Stimulated activated CD8-positive, alpha-beta memory T cell treated with anti-CD3 and anti-CD28 coated beads, Interleukin-15, amount 100 ng/mL, for 4 hours (primary cell): ENCODE measurements at places on chromosomes 7 and 10.

- no peak for DNase-seq
Measured at GRCh38 chr10:4196183-4196582, 411.2 kb upstream of the KLF6 start.

- DNase-seq = no peak
Measured at GRCh38 chr10:91010952-91011351, 90.1 kb upstream of the ANKRD1 start.

GRCh38 chr7:156473476-156474240, 166.9 kb upstream of the RNF32 start:
- no peak for DNase-seq

GRCh38 chr7:32378988-32379387, 111.2 kb downstream of the LSM5 start:
- no peak for DNase-seq

DNA sequence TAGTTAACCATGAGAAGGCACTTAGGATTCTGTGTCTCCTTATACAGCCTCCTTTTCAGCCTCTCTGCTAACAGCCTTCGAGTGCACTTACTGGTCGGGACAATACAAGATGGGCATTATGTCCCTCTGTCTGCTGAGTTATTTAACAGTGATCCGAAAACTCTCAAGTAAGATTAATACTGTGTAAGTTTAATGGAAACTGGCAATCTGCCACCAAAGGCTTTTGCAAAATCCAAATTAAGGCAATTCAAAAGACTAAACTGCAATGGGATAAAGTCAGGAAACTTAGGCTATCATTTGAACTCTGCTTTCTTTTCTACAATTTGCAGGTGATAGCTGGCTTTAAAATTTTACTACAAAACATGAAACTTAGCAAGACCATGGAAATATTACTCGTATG, 477.8 kb downstream of the TFEC start:
- DNase-seq = no peak

DNA sequence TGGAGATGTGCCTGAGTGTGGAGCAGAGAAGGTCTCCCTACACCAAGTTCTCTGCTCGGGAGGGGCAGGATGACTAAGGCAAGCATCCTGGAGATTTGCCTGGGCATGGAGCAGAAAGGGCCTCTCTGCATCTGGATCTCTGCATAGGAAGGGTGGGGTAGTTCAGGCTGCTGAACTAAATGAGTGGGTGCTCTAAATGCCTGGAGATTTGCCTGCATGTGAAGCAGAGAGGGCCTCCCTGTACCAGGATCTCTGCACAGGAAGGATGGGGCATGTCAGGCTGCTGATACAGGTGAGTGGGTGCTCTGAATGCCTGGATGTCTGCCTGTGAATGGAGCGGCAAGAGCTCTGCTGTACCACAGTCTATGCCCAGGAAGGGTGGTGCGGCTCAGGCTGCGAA, 680.7 kb downstream of the SUGCT start:
- no peak for DNase-seq

- no peak for DNase-seq
Measured at GRCh38 chr7:90271753-90272152, 26.8 kb downstream of the CFAP69 start.

DNA sequence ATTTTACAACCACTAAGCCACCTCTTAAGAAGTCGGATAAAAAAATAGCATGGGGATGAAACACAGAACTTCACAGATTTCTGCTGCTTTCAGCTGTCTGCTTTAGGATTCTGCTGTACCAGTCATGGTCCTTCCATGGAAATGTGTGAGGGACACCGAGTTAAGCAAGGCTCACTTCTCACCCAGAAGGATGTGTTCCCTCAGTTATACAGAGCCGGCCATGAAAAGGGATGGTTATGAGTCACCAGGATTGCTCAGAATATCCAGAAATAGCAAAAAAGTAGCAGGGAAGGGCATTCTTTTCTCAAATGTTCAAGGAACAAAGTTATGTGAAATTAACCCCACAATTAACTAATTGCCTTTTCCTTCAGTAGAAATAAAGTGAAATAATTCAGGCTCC, 124.4 kb downstream of the AMPH start:
- no peak for DNase-seq

- no peak for DNase-seq
Measured at GRCh38 chr10:84076047-84076388, 63.3 kb upstream of the GHITM start.

DNA sequence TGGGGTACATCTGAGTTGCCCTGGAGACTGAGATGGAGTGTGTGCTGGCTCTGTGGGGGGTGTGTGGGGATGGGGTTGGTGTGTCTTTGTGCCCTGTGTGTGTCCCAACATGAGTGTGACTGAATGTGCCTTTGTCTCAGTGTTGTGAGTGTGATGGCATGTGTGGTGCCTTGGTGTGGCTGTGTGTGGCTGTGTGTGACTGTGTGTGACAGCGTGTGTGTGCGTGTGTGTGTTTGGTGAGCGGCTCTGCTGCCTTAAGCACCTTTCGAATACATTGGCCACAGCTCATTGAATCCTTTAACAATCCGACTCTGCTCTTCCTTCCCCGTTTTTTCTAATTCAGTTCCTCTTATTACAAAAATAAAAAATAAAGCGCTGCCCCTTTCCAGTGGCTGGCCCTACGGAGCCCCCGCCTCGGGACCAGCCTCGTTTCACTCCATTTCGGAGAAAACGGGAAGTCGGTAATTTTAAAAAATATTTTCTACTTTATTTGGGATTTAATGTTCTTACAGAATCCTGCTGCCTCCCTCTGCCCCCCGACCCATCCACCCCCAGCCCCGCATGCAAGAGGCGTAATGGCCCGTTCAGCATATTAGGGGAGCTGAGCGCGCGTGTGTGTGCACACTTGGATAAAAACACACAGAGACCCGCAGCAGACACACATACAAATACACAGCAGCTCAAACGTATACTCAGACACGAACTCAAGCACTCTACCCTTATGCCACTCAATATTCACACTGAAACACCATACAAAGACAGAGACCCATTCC, 35.5 kb downstream of the HIF1AN start:
- DNase-seq = no peak

- no peak for DNase-seq
Measured at GRCh38 chr7:149188637-149189259, 6.6 kb upstream of the ZNF282 start.

- no peak for DNase-seq
Measured at GRCh38 chr7:6619961-6620360, 4.6 kb downstream of the ZNF853 start.

DNA sequence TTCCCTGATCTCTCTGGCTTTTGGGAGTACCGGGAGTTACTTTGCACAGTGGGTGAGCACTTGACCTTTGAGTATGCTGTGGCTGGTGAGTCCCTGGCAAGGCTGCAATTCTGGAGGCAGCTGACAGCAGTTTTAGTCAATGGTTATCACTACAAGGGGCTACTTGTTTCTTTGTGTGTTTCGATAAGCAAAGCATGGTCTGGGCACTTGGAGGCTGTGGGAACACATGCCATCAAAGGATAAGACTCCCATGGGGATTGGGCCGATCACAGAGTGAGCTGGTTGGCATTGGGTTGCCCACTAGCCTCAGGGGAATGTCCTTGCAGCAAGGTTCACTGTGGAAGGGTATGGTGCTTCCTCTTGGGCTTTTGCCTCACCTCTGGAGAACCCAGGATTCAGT, 208.2 kb downstream of the SNX13 start:
- DNase-seq = no peak

GRCh38 chr10:9362721-9363120, 1308.2 kb downstream of the GATA3 start:
- no peak for DNase-seq

DNA sequence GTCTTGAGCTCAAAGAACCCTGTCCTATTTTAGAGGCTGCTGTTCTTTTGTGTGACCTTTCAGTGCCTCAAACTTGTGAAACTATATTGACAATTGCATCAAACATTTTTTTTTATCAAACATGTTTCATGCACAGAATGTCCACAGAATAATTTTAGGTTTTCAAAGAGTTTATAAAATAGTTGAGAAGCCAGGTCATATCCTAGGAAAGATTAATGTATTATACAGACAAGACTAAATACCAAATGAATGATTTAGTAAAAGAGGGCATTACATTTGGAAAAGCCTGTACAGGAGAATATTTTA, 67.0 kb downstream of the CDK6 start:
- no peak for DNase-seq

DNA sequence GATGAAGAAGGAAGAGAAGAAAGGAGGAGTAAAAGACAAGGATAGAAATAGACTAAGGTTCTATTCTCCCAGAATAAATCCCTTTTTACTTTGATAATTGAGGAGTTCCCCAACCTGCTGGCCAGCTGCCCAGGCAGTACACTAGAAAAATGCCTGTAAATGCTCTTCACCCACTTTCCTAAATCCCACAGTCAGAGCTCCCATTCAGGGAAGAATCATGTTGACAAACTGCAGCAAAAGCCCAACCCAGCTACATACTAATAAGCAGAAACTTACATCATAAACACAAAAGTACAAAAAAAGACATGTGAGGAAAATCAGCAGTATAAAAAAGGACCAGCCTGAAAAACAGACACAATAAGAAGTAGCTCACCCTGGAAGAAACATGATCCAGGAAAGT, 15.8 kb upstream of the KDM7A start:
- no peak for DNase-seq

DNA sequence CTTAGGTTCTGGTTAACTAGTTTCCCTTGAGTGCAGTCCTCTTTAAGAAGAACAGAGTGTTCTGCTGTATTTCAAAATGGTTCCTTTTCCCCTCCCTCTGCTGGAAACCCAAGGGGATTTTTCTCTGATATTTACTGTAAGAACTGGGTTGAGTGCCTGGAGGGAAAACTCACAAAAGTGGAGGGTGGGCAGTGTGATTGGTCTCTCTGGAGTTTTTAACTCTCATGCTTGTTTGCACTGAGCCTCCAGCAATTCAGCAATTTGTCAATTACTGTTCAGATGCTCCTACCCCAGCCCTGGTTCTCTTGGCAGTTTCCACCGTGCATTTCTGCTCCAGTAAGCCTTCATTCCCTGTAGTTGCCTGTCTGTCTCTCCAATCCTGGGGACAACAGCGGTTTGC, 273.4 kb upstream of the SORCS1 start:
- DNase-seq = no peak

- DNase-seq = no peak
Measured at GRCh38 chr7:116653646-116654045, 18.4 kb upstream of the MET start.

GRCh38 chr10:52322936-52323335, 8.9 kb downstream of the DKK1 start:
- DNase-seq = no peak

DNA sequence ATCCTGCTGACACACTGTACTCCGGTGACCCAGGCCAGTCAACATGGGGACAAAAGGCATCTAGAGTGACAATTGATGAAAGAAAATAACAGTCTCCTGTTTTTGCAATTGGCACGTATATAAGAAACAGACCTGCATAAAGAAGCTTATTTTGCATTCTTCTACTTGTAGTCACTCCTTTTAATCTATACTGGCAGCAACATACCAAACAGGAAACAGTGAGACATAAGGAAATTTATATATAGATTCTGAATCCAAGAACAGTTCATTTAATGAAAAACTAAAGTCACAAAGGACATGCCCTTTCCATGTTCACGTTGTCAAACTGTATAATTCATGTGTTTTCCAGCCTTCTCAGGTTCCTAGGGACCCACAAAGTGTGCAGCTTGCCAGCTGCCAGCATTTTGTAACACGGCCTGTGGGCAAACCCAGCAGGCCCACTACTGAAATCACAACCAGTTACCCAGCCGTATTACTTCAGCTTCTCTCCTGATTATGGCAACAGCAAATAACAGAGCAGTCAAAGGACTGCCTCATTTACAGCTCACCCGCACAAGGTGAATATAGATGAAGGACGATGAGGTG, 72.3 kb downstream of the AMPH start:
- no peak for DNase-seq

GRCh38 chr7:143492799-143493739, 15.4 kb downstream of the TAS2R41 start:
- DNase-seq = no peak
